ENCODE measurements at places on chromosomes 13 and 19.

DNA sequence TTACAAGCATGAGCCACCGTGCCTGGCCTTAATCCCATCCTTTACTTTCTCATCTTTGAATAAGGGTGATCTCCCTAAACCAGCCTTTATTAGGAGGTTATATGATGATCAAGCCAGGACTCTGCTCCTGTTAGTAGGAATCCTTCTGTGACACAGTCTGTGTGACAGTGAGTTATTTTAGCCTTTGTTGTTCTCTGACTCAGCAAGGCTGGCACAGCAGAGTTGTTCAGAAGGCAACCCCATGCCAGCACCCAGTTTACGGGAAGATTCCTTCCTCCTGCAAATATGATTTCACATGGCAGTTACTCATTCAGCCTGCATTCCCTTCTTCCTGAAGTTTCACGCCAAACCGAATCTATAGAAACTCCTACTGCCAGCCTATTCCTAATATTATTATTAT, 10.5 kb upstream of the MIER2 start:
- no peak for DNase-seq

- DNase-seq: no peak
Measured at GRCh38 chr19:28293685-28294084, 919.3 kb downstream of the UQCRFS1 start.

GRCh38 chr13:42996584-42996983, 4.5 kb upstream of the EPSTI1 start:
- no peak for DNase-seq

DNA sequence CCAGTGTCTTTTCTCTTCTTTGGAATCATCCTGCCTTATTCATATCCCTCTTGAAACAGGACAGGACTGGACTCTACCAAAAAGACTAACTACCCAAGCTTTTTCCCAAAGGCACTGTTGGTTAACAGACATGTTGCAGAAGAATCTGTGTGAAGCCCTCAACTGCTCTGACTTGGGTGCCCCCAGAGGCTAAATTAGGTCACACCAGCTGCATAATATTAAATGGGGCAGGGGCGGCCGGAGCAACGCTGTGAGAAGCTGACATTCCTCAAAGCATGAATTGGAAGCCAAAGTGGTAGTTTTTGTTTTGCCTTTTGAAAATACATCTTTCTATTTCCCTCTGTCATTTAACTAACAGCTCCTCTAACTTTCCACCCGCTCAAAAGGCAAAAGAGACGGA, 185.9 kb downstream of the LHFPL6 start:
- no peak for DNase-seq

DNA sequence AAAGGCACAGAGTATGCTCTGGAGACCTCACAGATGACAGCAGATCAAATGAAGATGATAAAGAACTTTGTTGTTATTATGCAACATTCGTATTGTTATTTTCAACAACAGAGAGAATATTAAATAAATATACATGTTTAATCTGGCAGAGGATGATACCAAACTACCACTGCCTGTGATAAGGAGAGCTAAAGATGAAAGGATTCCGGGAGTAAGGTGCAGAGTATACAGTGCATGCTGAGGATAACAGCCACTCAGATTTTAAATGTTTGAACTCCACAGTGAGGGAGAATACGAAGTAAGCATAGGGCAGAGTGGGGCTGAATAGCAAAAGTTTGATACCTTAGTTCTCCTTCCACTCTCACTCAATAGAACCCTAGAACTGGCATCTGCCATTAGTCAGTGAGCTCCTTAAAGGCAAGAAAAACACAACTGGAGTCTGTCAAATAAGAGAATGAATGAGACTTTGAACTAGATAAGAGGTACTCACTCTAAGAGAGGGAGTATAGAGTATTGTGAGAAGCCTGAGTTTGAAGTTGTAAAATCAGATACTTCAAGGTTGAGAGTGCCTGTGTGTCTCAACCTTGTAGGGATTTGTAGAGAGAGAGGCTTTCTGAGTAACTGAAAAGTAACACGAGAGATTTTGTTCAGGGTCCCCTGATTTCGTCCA, 78.5 kb downstream of the STARD13 start:
- DNase-seq: no peak

DNA sequence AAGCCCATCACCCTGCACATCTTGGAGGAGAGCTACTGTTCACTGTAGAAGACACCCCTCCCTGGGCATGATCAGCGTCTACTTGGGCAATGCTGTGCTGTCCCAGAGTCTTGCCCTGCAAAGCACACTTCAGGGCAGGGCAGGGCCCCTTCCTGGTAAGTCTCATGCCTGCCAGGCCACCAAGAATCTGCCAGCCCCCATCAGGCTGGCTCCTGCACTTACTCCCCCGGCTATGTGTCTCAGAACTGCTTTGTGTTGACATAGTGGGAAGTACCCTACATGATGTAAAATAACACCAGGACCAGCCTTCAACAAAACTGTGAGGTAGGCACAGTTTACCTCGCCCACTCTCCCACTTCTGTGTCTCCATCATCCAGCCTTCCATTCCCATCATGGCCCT, 27.8 kb upstream of the ATP12A start:
- DNase-seq: no peak

DNA sequence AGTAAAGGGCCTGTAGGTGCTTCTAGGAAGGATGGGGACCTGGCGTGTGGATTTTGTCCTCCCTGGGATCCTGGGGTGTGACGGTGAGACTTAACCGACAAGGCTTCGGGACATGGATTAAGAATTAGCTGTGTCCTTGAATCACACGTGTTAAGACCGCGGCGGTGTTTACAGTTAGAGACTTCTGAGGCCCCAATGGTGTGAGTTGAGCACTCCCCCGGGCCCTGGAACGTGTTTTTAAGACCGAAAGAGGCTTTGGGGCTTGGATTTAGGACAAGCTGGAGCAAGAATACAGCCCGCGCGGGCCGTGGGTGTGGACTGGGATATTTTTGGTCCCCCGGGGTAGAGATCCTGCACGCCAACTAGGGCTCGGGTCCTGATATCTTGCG, 1.2 kb upstream of the SLC27A1 start:
- no peak for DNase-seq

- no peak for DNase-seq
Measured at GRCh38 chr19:5336195-5336965, 4.2 kb downstream of the PTPRS start.

- no peak for DNase-seq
Measured at GRCh38 chr13:28499609-28500008, 4.7 kb upstream of the FLT1 start.

- no peak for DNase-seq
Measured at GRCh38 chr19:14181906-14182305, 24.1 kb downstream of the ADGRL1 start.

- no peak for DNase-seq
Measured at GRCh38 chr19:16627193-16627927, 644 bp downstream of the MED26 start.

DNA sequence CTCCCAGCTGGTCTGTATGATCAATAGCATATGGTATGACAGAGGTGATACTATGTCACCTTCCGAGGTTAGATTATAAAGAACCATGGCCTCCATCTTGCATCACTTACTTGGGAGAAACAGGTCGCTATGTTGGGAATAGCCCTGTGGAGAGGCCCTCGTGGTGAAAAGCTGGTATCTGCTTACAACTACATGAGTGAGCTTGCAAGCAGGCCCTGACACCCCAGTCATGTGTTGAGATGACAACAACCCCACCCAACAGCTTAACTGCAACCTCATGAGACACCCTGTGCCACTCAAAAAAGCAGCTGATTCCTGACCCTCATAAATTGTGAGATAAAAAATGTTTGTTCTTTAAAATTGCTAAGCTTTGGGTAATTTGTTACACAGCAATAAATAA, 18.8 kb downstream of the MTRF1 start:
- DNase-seq: no peak

DNA sequence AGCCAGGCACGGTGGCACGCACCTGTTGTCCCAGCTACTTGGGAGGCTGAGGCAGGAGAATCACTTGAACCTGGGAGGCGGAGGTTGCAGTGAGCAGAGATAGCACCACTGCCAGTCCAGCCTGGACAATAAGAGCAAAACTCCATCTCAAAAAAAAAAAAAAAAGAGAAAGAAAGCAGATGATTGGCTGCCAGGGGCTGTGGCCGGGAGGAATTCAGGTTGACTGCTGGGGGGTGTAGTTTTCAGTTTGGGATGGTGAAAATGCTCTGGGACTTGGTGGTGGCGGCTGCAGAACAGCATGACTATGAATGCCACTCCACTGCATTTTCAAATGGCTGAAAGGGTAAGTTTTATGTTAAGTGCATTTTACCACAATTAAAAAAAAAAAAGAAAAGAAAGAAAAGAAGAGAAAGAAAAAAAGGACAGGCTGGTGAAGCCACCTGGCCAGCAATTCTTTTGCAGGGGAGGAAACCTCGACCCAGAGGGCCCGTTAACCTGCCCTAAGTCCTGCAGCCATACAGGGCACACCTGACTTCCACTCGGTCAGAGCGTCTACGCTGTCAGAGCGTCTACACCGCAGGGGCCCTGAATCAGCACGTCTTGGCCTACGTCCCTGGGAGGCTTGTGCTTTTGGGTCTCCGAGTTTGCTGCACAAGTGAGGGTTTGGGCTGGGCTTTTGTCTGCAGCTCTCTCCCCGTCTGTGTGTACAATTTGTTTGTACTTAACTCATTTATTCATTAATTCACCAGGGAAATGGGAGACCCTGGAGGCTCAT, 3.6 kb downstream of the ISOC2 start:
- no peak for DNase-seq

DNA sequence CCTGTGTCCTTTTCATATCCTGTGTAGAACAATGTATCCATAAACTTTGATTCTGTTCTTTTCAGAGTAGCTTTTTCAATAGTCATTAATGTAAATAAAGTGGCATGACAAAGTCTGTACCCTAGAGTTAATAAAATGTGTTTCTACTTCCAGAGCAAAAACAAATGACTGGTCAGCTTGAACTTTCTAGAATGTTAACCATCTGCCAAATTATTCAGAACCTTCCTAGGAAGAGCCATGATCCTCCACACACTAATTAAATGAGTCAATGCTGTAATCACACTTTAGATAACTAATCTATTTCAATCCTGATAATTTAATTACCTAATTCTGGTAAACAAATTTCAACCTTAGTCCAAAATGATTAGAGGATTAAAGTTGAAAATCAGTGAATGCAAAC, 73.2 kb downstream of the DIAPH3 start:
- no peak for DNase-seq

GRCh38 chr19:51127032-51127431, 2.3 kb downstream of the SIGLEC9 start:
- DNase-seq: no peak

- no peak for DNase-seq
Measured at GRCh38 chr19:8635422-8635821, 5.0 kb downstream of the NFILZ start.

GRCh38 chr13:94968040-94968756, 255.9 kb upstream of the SOX21 start:
- no peak for DNase-seq

- DNase-seq: no peak
Measured at GRCh38 chr19:40335855-40336600, 12.2 kb downstream of the C19orf47 start.

DNA sequence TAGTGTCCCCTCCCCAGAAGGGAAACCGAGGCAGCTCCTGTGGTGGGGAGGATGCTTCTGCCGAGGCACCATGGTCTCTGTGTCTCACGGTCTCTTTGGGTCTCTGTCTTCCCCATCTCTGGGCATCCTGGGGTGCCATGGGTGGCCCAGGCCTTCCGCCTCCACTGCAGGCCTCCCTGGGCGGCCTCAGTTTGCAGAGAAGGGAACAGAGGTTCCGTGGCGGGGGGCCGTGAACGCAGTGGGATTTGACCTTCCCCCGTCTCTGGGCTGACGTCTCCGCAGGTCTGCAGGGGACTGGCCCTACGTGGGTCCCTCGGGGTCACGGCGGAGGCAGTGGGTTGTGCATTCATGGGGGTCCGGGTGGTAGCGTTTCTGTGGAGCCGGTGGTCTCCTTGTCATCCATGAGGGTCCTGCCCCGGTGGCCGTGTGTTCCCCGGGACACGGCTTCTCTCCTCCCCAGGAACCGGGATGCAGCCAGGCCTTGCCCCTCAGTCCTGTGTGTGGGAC, 4.6 kb downstream of the EFNA2 start:
- DNase-seq: no peak

DNA sequence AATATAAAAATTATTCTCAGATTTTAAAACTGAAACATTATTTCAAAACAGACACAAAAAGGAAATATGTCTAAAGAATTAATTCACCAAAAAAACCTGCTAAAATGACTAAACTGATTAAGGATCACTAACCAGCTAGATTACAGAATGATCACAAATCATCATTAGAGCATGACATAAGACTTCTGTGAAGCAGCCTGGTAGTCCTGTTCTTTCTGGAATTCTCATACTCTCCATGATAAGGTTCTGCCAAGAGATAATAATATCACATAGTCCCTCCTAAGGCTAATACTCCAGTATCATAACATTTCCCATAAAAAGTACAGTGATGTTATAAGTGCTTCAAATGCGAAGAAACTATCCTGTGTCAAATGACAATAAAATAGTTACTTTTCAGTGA, 1814.9 kb downstream of the SLITRK5 start:
- DNase-seq: no peak

- DNase-seq: peak; percentile 98
Measured at GRCh38 chr13:110396913-110397381, 89.9 kb downstream of the COL4A2 start.

DNA sequence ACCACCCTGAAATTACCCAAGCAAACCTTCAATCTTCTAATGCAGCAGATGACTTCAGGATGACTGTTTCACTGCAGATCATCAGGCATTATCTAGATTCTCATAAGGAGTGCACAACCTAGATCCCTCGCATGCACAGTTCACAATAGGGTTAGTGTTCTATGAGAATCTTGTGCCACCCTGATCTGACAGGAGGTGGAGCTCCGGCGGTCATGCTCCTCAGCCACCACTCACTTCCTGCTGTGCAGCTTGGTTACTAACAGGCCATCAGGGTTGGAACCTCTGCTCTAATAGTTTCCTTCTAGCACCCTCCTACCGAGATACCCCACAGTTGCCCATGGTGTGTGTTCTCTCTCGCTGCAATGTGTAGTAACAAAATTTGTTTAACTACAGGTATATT, 442.8 kb downstream of the FGF14 start:
- no peak for DNase-seq

GRCh38 chr19:40279761-40280607, 5.2 kb downstream of the AKT2 start:
- no peak for DNase-seq

DNA sequence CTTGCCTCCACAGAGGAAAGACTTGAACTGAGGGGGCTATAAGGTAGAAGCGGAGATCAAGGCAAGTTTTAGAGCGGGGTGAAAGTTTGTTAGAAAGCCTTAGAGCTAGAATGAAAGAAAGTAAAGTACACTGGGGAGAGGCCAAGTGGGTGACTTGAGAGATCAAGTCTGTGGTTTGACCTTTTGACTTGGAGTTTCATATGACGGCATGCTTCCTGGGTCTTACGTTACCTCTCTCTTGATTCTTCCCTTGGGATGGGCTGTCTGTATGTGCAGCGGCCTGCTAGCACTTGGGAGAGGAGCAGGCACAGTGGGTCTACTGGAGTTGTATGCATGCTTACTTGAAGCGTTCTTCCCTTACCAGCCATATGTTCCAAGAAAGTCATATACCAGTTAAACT, 1768.5 kb downstream of the PCDH9 start:
- DNase-seq: peak; percentile 30

GRCh38 chr13:48955536-48955935, 20.2 kb upstream of the FNDC3A start:
- no peak for DNase-seq

All from HFF-Myc (cell line).